ENCODE measurements at places on chromosomes 2 and 18.

- DNase-seq, result peak; percentile 8
These were observed 784.1 kb upstream of the CDH7 start for GRCh38 chr18:64966667-64967066.

GRCh38 chr2:28269019-28269784, 123.5 kb upstream of the FOSL2 start:
- no peak for DNase-seq

DNA sequence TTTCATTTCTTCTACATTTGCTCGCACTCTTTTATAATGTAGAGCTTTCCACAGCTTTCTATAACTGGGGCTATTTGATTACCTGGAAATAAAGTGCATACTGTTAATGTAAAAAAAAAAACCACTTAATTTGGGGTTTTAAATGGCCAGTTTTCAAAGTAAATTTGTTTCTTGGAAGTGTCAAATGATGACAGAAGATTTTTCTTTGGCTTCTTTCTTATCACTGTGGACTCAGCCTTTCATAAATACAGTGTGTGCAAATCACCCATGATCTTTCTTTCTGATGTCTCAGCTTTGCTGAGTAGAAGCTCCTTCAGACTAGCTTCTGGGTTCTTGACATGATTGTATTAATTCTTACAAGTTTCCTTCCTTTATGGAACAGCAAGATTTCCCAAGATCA, 525.6 kb downstream of the PARD3B start:
- no peak for DNase-seq

DNA sequence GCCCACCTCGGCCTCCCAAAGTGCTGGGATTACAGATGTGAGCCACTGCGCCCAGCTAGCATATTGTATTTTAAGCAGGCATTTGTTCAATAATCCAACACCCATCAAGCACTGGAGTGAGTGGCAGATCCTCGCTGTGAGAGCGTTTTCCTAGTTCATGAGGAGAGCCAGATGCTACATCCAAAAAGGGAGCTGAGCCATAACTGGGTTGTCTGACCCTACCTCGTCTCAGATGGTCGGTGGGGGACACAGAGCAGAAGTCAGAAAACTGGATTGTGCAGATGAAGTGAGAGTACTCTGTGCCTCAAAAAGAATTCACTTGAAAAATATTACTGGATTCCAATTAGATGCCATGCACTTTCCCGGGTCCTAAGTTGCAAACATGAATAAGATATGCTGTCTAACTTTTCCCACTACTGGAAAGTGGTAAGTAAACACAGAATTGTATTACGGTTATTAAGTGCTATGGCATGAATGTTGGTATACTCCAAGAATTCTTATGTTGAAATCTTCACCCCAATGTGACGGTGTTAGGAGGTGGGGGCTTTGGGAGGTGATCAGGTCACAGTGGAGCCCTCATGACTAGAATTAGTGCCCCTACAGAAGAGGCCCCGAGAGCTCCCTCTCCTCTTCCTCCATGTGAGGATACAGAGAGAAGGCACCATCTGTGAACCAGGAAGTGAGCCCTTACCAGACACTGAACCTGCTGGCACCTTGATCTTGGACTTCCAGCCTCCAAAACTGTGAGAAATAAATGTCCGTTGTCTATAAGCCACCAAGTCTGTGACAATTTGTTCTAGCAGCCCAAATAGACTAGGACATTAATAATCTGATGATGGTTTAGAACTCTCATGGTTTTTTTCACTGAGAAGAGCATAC, 21.5 kb downstream of the SOWAHC start:
- DNase-seq, result no peak

DNA sequence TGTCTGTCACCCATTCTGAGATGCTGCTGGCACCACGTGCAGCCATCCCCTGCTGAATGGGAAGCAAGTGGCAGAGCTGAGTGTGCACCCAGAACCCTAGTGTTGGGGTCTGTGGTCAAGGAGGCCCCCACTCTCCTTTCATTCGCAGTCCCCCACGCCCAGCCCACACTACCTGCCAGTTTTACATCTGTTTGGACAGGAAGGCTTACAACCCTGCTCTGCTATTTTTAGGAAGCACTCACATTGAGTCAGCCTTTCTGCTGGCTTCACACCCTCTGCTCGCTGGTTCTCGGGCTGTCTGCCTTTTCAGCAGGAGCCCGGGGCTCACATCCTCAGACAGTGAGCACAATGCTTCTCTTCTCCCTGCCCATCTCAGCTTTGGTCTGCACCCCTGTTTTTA, 10.7 kb upstream of the ADCY3 start:
- no peak for DNase-seq

GRCh38 chr2:98476192-98476868, 31.7 kb downstream of the INPP4A start:
- no peak for DNase-seq

GRCh38 chr18:41077076-41077475, 878.0 kb upstream of the PIK3C3 start:
- DNase-seq, result no peak

- no peak for DNase-seq
These were observed 1023.7 kb downstream of the BCL11A start for GRCh38 chr2:59529726-59530125.

- DNase-seq, result no peak
These were observed 7.7 kb downstream of the SLC30A3 start for GRCh38 chr2:27255187-27255586.

DNA sequence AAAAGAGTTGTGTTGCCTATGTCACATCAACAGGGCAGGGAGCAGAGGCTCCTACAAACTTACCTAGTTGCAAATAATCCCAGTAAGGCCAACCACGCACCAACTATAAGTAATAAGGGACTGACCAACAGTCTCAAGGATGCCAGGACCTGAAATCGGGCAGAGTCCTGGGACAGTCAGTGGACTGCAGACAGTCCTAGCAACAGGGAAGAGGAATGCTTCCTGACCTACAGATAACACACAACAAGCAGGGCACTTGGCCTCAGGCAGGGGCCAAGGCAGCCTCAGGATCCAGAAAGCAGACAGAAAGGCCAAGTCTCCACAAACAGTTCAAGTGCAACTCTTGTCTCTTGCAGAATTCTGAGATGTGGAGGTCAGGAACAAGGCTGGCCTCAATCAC, 56.2 kb downstream of the GALNT14 start:
- DNase-seq, result no peak

GRCh38 chr2:235709969-235710879, 216.4 kb downstream of the AGAP1 start:
- DNase-seq, result no peak

- DNase-seq, result no peak
These were observed 5.6 kb downstream of the HAAO start for GRCh38 chr2:42786561-42787345.

DNA sequence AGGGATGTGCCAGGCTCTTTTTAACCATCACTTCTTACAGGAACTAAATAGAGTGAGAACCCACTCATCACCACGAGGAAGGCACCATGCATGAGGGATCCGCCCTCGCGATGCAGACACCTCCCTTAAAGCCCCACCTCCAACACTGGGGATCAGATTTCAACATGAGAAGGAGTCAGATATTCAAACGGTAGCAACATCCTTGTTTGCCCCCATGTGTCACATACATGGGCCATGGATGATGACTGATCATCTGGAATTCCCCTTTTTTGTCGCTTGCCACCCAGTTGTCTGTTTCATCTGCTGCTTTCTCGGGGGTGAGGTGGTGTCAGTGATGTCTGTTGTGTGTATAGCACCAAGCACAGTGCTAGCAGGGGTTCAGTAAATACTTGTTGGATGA, 57.9 kb downstream of the NCK2 start:
- DNase-seq, result no peak

- DNase-seq, result no peak
These were observed 19.4 kb upstream of the ALPI start for GRCh38 chr2:232436381-232437194.

DNA sequence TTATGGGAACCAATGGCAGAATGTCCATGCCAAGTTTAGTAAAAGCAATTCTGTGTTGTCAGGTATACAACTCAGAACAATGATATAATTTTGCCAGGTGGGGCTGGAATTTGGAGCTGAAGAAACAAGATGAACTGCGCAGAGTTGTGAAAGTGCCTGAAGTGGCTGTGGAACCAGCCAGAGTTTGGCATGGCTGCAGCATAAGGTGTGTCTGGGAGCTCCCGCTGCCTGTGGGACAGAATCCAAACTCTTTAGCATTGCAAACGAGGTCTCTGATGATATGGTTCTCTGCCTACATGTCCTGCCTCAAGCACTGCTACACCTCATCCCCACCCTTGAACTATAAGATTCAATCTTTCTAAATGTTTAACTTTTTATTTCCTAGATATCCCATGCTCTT, 909.7 kb downstream of the EPHA4 start:
- no peak for DNase-seq

DNA sequence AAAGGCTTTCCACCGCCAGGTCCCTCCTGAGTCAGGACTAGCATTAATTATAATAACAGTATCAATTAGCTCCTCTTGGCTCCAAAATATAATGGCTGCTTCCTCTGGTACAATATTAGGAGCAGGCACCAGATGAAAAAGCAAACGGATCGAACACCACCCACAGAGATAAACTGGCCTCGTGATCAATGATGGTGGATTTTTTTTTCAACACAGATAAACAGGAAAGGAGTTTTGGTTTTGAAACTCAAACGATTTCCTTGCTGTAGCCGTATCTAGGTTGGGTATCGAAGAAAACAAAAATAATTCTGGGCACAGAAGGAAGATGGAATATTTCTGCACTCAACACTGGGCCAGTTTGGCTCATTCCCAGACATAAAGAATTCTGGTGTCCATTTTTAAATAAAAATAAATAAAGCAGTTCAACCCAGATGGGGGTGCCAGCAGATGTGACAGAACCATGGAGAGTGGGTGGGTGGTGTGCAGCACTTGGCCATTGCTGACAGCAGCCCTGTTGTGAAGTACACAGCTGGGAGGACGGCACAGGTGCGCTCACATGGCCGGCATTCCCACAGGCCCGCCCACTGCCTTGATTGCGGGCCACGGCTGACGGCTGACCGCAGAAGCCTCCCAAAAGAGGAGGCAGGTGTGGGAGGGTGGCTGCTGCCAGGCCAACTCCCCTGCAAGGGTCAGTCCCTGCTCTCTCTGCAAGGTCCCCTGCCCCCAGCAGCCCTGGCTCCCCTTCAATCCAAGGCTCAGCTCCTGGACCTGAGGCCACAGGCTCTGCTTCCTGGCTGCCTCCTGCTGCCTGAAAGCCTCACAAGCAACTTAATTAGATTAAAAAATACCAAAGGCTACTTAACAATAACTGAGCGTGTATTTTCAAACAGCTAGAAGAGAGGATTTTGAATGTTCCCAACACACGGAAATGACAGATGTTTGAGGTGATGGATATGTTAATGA, 351.9 kb upstream of the ID2 start:
- no peak for DNase-seq

DNA sequence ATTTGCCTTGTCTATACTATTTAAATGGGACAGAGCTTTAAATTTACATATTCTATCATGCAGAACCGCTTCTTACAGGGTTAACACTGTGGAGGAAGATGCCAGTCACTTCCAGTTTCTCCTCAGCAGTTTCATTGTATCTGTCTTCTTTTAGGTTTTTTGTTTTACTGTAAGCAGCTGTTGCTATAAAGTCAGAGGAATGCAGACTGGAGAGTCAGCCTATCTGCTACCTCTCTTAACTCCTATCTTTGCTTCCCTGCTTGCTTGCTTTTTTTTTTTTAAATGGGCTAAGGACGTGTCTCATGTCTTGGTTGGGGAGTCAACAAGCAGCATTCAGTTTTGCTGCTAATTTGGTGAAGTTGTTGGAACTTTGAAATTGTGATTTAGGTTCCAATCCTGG, 8.9 kb downstream of the EPC2 start:
- no peak for DNase-seq

DNA sequence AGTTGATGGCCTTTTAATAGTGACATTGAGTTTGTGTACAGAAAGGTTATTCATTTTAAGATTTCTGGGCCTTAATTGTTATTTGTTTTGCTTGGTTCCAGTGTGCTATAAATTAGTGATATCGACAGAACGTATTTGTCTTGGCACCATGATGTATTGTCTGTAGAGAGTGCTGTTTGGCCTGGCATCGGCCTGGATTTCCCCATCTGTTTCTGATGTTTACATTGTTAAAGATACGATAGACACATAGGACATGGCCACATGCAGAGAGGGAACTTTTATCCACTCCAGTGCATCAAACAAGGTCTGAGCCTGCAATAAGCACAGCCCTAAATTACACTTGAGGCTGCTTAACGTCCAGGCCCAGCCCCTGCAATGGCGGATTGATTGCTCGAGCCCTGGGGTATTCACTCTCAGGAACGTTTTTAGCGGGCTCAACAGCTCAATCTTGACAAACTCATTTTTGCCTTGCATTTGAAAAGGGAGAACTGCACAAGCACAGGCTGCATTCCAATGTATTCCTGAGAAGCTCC, 144.7 kb downstream of the SLC4A3 start:
- DNase-seq, result no peak

- DNase-seq, result no peak
These were observed 12.8 kb upstream of the ALPP start for GRCh38 chr2:232365621-232366321.

GRCh38 chr2:30437809-30438548, 9.1 kb upstream of the LCLAT1 start:
- no peak for DNase-seq

GRCh38 chr2:157174321-157174720, 83.2 kb upstream of the GALNT5 start:
- peak; percentile 6 for DNase-seq

DNA sequence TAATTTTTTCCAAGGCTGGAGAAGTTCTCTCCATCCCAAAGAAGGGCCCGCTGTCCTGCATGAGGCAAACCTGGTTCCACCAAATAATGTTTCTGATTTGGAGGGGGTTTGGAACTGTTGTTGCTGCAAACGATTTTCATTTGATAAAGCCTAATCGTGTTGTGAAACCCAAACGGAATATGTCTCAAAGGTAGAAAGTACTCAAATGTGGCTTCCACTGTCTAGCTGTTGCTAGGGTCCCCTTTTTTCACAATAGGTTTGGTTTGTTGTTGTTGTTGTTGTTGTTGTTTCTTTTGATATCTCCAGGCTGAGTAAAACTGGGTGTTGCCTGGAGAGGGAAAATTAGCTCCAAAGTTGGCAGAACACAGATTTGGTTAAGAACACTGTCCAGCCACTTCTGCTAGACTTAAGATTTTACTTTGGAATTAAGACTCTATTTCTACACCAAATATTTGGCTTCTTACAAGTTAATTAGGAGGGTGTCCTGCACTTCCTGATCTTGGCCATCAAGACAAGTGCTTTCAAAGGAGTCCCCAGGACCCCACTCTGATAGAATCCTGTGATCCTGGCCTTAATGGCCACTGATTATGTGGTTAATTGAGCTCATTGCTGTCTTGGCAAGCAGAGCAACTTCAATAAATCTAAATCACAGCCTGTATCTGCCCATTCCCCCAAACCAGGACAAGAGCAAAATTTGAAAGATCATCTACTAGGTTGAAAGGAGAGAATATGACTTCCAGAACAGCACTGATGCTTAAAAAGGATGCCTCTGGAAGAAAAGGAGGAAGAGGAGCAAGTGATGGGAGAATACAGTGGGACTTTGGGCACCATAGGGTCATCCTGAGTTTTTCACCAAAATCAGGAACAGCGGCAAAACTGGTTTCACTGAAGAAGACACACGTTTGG, 3.3 kb upstream of the HOXD13 start:
- DNase-seq, result no peak

GRCh38 chr2:44706681-44707553, 234.6 kb upstream of the SIX3 start:
- no peak for DNase-seq

- no peak for DNase-seq
These were observed 31.3 kb downstream of the PTPRM start for GRCh38 chr18:7598167-7599047.

- DNase-seq, result peak; percentile 81
These were observed 155.4 kb downstream of the SLC4A3 start for GRCh38 chr2:219782737-219783348.

- no peak for DNase-seq
These were observed 25.3 kb downstream of the NABP1 start for GRCh38 chr2:191703079-191703725.

- peak; percentile 88 for DNase-seq
These were observed 1.1 kb upstream of the SEH1L start for GRCh38 chr18:12946549-12947284.
